Immature natural killer cell (primary cell): ENCODE measurements at places on chromosomes 7 and 10. TPM values are rescaled to one million over a fixed set of nuclear protein-coding genes. Genes with fewer than 3 reads are reported as not detected.

DNA sequence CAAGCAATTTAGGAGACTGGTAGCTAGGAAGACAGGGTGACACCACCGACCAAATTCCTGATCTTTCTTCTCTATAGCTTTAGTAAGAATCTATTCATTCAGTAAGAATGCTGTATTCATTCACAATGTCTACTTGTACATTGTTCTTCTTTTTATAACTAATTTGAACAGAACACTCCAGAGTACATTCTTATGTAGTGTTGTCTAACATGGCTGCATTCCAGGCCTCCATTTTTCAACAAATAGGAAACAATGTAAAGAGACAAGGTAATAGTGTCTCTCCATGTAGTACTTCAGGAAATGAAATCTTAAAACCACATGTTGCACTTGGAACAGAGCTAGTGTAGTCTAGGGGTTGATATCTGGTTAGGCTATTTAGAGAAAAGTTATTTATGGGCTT, 1.8 kb downstream of the VCL start:
- no peak for DNase-seq

DNA sequence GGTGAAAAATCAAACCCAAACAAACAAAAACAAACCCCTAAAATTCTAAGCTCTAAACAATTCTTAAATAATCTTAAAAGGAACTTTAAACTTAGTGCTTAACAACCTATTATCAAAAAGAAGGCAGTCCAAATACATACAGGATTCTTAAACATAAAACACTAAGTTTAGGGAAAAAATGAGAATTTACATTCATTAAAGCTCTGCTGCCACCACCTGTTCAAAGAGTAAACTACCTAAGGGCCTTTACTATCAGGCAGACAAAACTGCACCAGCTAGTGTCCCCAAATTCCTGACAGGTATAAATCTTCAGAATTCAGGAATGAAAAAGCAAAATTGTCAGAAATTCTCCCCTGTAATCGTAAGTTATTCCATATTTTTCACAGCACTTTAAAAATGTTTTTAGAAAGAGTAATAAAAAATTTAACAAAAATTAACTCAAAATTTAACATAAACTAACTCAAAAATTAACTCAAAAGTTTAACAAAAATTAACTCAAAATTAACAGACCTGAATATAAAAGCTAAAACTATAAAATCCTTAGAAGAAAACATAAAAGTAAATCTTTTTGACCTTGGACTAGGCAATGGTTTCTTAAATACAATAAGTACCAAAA, 55.1 kb downstream of the PDZD8 start:
- no peak for DNase-seq

DNA sequence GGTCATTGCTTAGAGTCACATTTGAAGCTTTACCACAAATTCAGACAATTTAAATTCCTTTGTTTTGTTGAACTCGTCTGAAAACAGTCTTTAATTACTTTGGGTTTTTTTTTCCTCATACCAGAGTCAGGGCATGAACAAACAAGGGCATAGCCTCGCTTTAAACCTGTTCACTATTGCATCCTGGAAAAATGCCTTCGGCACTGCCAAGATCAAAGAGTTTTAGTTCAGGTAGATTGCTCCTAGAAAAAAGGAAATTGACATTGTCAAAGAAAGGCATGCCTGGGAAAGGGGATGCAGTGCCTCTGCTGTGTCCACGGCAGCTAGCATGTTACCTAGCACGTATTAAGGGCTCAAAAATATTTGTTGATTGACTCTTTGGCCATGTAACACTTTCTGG, 235.1 kb downstream of the ARHGAP21 start:
- DNase-seq = no peak

Gene GLI3
- not detected for polyA plus RNA-seq

DNA sequence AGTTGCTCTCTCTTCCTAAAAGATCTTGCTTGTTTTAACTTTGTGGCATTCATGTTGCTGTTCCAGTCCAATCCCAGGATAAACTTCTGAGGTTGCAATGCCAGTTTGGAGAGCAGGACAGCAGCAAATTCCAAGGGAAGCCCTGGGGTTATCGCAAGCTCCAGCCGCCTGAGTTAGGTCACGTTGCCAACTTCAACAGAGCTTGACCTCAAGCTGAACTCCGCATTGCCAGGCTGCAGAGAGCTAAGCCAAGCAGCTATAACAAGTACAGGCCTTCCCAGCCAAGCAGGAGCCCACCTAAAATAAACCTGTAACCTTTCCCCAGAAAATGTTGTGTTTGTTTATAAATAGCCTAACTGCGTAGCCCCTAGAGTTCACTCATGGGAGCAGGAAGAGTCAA, 138.9 kb upstream of the LYZL1 start:
- DNase-seq = no peak
